ENCODE measurements at places on chromosomes 16 and 17. TPM values are rescaled to one million over a fixed set of nuclear protein-coding genes. Genes with fewer than 3 reads are reported as not detected.

NLRC5 gene
- total RNA-seq: 40.2 TPM

ZPBP2 gene
- not detected for total RNA-seq

TOX3 gene
- not detected for total RNA-seq

CTRB1 gene
- total RNA-seq: not detected

KRTAP4-4 gene
- total RNA-seq: not detected

KRT24 gene
- not detected for total RNA-seq

KRTAP9-6 gene
- not detected for total RNA-seq

MAPT gene
- not detected for total RNA-seq

NTHL1 gene
- total RNA-seq: 53.0 TPM

GNG13 gene
- not detected for total RNA-seq

PIRT gene
- total RNA-seq: not detected

CHTF18 gene
- total RNA-seq: 19.7 TPM

PRAC2 gene
- total RNA-seq: not detected

ARL5C gene
- not detected for total RNA-seq

ZG16 gene
- total RNA-seq: not detected

LDHD gene
- 0.40 TPM for total RNA-seq

PRSS36 gene
- 0.25 TPM for total RNA-seq

FUS gene
- total RNA-seq: 69.3 TPM

ENPP7 gene
- not detected for total RNA-seq

TUBB3 gene
- 210 TPM for total RNA-seq

MRM1 gene
- total RNA-seq: 7.3 TPM

KPNA2 gene
- total RNA-seq: 246 TPM

NLGN2 gene
- 2.9 TPM for total RNA-seq

GJC1 gene
- total RNA-seq: 10.5 TPM

DHRS11 gene
- 6.9 TPM for total RNA-seq

CHST4 gene
- not detected for total RNA-seq

KRTAP1-5 gene
- total RNA-seq: not detected

EVI2B gene
- total RNA-seq: 7.1 TPM

TNK1 gene
- 0.15 TPM for total RNA-seq

CACNG5 gene
- total RNA-seq: not detected

FAM20A gene
- total RNA-seq: not detected
